ENCODE measurements at places on chromosomes 1 and 21. TPM values are rescaled to one million over a fixed set of nuclear protein-coding genes. Genes with fewer than 3 reads are reported as not detected.

GLUL gene
- total RNA-seq: 223 TPM

RAP1GAP gene
- under 0.01 TPM for total RNA-seq

FHAD1 gene
- 0.13 TPM for total RNA-seq

SLAMF6 gene
- total RNA-seq: not detected

FDPS gene
- 229 TPM for total RNA-seq

AKR7A3 gene
- total RNA-seq: 0.50 TPM
